ENCODE measurements at places on chromosomes 12 and 14.

GRCh38 chr12:19759227-19759626, 319.9 kb downstream of the AEBP2 start:
- DNase-seq: no peak

GRCh38 chr14:30243805-30244204, 315.2 kb upstream of the G2E3 start:
- no peak for DNase-seq

GRCh38 chr12:127386723-127387122, 880.2 kb upstream of the TMEM132C start:
- no peak for DNase-seq

DNA sequence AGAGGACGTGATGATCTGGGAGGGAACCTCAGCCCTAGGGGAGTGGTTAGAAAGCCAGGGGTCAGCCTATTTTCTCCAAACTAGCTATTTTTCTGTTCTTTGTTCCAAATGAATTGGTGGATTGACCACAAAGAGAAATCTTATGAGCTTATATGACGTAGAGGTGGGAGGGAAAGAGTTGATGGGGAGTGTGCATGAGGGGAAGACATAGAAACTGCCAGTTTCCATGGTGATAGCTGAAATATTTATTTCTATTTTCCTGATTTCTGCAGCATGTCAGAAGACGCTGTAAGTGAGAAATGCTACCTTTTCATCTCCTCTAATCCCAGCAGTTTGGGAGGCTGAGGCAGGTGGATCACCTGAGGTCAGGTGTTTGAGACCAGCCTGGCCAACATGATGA, 51.4 kb upstream of the CISTR start:
- no peak for DNase-seq

GRCh38 chr12:47755655-47756562, 2.8 kb downstream of the RAPGEF3 start:
- DNase-seq: no peak

Measured in activated naive CD8-positive, alpha-beta T cell treated with anti-CD3 and anti-CD28 coated beads, Interleukin-2, amount 50 U/mL, for 16 hours (primary cell).